A172 (cell line): ENCODE measurements at places on chromosomes 7 and 10.
A peak's percentile ranks its signal among the peaks of the same experiment; 100 is the strongest.

DNA sequence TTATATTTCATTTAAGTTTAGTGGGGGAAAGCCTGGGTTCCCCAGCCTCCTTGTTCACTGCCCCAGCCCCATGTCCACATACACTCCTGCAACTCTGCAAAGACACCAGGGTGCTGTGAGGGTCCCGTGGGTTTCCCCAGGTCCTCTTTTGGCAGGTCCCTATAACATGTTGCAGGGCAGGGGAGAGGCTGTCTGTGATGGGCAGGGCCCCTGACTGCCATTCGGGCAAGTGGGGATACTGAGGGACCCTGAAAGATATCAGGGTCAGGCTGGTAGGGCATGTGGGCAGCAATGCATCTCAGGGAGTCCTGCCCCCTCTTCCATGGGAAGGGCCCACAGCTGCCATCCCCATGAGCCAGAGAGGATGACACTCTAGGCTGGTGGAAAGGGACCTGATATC is 28.4 kb downstream of the RASGEF1A start:
- DNase-seq, result no peak

DNA sequence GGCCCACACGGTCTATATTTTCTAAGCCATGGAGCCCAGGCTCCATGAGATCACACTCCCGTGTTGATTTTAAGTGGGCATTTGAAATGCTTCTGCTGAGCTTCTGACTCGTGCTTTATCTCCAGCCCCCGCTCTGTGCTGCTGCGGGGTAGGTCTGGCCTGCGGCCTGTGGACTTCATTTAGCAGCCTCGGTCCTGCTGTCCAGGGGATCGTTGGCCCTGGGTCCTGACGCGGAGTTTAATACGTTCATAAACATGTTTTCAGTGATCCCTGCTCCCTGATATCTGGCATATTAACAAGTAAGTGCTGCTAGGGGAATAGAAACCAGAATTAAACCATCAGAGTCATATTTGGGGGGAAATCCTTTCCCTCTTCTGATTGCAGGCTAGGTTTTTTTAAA is 540.3 kb upstream of the MGMT start:
- DNase-seq, result no peak

DNA sequence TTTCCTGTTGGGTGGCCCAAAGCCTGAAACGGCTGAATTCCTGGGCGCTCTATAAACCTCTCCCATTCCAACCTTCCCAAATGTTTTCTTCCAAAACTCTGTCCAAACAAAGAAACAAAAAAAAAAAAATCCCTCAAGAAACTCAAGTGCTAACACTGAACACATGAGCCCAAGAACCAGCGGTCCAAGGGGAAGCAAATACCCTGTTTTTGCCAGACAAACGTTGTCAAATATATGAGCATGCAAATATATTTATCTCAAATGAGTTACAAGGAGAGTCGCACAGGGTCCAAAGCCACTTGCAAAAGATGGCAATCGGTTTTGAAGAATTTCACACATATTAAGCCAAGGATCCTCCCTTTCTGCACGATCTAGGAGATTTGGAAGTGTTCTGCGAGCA is 23.3 kb upstream of the EMX2 start:
- no peak for DNase-seq

GRCh38 chr10:112961609-112962008 is 11.6 kb downstream of the TCF7L2 start:
- DNase-seq, result no peak

DNA sequence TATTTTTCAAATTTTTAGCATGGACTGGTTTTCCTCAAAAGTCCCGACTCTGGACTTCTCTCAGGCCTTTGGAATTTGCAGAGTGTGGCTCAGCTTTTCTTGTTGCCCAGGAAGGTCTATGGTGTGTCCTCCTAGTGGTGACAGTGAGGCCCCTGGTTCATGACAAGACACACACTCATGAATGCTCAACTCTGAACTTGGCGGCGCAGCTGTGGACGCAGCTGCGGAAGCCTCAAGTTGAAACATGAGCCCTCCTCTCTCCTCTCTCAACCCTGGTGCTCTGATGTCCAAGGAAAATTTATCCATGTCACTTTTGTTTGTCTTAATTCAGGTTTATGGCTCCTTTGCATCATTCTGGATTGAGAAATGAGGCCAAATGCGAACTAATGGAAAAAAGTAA is 183.9 kb downstream of the HECW1 start:
- no peak for DNase-seq

DNA sequence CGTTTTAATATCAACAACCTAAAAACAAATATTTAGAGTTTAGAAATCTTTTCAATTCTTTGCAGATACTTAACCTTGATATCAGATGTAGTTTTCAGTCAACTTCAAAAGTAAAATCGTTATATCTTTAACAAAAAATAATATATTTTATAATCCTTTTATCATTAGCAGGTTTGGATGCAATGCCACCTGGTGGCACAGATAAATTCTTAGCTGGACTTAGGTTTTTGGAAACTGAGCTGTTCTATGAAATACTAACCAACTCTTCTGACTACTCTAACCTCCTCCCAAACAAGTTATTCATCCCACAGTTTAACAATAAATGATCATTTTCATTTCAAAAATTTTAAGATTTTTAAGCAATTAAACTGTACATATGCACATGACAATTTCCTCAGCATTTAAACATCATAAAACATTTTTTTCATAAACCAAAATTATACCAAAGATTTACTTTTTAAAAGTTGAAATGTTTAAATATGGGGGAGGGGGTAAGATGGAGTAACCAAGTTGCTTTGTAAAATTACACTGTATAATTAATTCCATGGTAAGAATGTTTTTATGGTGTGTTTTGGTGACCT is 56.9 kb downstream of the HIBADH start:
- DNase-seq, result peak; percentile 72

DNA sequence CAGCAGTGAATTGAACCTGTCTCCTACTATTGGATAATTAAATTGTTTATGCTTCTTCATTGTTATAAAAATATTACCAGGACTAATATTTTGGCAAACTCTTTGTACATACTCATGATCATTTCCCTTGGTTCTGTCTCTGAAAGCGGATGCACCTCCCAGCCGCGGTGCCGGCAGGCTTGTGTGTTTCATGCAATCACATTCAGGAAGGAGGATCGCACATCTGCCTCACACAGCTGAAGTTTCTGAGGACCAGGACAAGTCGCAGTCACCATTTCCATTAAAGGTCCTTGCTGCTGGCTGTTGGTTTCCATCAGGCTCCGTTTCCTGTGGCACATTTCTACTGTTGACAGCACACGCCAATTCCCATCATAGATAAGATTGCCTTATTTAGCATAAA is 117.8 kb upstream of the SHH start:
- no peak for DNase-seq

DNA sequence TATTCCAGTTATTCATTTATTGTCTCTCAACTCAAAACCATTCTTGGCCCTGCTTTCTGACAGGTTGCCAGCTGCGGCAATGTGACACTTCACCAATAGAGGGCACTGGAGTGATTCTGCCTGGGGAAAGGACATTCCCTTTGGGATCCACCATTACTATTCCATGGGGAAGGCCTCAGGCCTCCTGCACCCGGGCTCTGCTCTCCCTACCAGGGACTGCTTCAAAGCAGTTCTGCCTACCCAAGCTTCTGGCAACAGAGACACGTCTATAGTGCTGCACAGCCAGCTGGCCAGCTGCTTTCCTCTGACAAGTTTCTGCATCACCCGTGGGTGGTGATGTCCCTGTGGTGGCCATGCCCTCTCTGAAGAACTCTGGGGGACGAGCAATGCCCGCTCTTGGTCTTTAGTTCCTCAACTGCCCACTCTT is 163.8 kb downstream of the ELMO1 start:
- DNase-seq, result peak; percentile 69

DNA sequence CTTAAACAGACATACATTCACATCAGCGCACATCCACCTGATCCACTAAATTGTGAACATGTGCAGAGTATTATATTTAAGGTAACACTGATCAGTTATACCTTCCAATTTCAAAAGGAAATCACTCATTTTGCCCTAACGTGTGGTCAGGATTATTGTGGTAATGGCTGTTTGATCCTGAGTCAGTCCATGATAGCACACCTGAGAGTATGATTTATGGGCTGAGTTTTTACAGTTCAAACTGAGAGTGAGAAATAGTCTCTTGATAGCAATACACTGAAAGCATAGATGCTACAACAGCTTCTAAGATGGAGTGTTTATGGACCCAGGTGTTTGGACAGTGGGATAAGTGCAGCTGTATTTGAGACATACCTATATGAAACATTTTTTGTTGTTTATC is 96.7 kb downstream of the KIF20B start:
- DNase-seq, result no peak

GRCh38 chr7:142796501-142797390 is 26.0 kb downstream of the PRSS2 start:
- DNase-seq, result no peak

DNA sequence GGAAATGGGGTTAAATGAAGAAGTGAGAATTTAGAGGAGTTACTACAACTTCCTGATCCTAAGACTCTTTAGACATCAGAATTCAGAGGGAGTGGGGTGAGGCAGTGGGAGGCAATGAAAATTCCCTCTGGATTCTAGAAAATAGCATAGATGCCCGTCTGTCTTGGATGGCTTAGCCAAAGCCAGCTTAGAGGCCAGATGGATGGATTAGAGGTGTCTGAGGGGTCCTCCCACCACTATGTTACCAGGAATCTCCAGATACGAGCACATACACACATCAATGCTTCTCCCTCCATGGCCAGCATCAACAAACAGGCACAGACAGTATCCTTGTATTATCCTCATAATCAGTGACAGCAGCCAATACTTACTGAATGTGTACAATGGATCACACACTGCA is 418.1 kb downstream of the PLXNA4 start:
- DNase-seq, result no peak

- DNase-seq, result no peak
Observed at GRCh38 chr10:12563489-12563888, 214.1 kb downstream of the CAMK1D start.

DNA sequence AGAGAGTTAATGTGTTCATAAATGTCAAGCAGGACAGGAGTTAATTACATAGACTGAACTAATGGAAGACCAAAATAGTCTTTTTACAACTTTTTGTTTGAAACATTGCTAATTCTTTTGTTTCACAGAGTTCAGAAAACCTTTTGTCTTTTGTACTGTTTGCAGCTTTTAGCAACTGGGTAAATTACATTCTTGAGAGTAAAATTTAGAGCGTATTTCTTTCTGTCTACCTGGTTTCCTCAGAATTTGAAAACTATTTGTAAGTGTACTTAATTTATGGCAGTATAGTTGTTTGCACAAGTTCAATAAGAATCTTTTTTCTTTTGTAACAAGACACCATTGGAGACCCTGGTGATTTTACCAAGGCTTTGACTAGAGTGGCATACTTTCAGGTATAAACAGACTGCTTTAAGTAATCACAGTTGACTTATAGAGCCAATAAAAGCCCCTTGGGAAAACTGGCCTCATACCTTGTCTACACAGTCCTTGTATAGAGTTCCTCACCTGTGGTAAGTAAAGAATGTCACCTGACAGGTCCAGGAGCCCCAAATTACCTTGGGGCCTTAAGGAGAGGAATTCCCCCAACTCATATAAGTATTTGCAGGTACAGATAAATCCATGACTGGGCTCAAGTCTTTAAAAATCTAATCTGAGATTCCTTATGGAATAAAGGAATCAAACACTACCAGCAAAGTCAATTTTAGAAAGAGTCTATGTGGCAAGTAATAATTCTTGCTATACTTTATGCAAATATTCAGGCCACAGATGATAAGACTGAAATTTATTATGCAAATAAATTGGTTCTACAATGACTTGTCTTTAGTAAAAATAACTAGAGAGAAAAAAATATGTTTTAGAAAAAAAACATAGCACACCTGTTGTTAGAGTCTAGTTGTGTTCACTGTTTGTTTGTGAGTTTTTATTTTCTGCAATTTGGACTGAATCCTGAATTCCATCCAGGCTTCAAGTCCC is 23.6 kb upstream of the CREB3L2 start:
- DNase-seq, result no peak

DNA sequence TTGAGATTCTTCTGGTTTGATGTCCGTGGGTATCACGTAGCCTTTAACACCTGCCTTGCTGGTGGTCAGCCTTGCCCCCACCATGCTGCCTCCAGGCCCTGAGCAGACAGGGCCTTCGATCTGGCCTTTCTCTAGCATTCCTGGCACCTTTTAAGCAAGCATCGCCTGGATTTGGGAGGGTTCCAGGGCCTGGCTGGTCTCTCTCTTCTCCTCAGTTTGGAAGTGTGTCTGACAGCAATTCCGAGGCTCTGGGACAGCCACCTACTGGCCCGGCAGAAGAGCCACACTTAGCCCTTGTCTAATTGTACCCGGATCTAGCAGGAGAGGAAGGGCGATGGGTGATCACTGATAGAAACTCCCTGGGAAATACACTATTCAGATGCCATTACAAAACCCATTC is 441.3 kb upstream of the MKI67 start:
- DNase-seq, result no peak

DNA sequence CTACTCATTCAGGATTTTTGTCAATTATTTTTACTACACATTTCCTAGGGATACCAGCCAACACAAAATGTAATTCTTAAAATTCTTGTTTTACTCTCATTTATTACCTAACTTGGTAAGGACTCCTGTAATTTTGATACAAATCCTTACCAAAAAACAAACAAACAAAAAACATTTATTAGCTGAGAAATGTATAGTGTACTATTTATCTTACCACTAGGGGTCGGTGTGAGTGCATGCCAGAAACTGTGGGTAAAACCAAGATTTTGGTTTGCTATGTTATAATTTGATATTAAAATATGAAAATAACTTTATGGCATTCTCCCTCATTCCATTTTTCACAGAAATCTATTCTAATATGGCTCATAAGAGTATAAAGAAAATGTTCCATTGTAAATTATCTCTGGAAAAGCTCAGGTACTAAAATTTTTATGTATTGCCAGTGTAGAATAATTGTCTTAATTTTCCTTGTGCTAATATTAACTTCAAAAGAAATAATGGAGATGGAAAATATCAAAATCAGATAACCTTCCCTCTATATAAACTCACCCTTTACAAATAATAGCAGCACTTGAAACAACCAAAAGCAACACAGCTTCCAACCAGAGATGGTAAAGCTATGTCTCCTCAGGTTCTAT is 290.8 kb upstream of the PCDH15 start:
- no peak for DNase-seq

GRCh38 chr7:133298080-133298479 is 45.2 kb downstream of the EXOC4 start:
- no peak for DNase-seq

DNA sequence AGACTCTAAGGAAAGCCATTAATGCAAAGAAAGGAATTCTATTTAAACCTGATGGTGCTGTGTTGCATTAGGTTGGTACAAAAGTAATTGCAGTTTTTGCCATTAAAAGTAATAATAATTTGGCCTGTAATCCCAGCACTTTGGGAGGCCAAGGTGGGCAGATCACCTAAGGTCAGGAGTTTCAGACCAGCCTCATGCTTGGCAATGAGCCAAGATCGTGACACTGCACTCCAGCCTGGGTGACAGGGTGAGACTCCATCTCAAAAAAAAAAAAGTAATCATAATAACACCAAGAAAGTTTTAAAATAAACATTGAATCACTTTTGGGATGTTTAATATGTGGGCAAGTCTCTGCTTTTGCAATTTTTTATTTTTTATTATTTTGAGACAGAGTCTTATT is 107.3 kb upstream of the FRMD4A start:
- no peak for DNase-seq

GRCh38 chr10:119425102-119425880 is 117.2 kb downstream of the RGS10 start:
- no peak for DNase-seq

GRCh38 chr7:88357781-88358525 is 51.3 kb upstream of the STEAP4 start:
- peak; percentile 28 for DNase-seq

- DNase-seq, result peak; percentile 23
Observed at GRCh38 chr7:104264285-104264684, 56.5 kb upstream of the ORC5 start.
